ENCODE measurements at places on chromosomes 11 and 22.
A peak's percentile ranks its signal among the peaks of the same experiment; 100 is the strongest.

DNA sequence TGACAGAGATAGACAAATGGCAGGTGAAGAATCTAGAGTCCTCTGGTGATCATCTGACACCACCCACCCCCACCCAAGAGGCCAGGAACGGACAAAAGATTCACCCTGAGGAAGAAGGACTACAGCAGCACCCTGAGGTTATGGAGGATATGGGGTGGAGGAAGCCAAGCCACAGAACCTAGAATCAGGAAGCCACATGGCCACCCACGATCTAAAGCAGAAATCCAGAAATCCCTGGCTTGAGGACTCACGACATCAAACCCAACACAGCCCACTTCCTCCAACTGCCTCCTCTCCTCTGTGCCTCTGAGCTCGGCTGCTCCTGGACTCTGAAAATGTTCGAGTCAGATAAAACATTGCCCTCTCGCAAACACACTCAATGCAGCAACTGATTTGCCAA, 364.3 kb downstream of the SHANK2 start:
- DNase-seq: no peak

DNA sequence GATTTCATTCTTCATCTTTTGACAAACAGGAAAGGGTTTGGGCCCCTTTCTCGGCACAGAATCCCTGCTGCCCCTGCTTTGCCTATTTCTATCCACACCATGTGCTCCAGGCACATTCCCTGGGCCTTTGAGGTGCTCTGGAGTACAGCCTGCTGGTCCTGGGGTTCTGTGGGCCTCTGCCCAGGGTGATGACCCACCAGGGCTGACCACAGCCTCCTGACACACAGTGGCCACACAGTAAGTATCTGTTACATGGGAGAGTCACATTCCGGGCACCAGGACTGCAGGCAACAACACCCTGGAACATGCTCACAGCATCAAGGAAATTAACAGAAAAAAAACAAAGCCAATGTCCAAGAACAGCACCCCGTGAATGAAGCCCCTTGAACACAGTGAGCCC, 39.1 kb downstream of the SCUBE2 start:
- no peak for DNase-seq

DNA sequence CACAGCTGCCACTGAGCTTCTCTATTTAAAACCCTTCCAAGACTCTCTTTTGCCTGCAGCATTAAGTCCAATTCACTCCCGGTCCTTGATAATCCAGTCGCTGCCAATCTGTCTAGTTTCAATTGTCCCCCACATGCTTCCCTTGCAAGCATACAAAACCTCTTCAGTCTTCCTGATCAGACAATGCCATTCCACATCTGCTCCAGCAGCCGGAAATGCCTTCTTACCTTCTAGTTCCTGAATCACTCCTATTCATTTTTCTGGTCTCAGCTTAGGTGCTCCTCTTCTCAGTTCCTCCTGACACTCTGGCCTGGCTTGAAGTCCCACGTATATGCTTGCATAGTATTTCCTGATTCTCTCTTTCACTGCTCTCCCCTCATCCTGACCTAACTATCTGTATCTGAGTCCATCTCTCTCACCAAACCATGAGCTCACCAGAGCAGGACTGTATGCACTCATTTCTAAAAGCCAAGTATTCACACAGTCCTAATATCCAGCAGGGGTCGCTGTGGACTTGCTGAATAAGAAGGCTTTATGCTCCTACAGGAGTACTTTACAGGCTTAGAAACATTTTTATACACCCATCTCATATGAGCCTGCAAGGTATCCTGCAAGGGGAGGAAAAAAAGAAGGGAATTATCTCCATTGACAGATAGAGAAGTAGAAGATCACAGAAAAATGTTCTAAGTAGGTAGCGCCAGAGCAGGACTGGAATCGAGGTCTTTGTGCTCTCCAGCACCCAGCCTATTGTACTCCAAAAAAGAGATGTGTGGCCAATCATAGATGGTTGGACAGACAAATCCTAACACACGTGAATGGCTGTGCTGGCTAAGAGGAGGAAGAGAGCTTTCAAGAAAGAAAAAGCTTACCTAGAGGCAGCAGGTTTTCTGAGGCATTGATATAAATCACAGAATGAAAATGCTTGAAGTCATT, 19.2 kb downstream of the XRRA1 start:
- DNase-seq: peak; percentile 69

- no peak for DNase-seq
Measured at GRCh38 chr11:67027943-67028542, 5.1 kb downstream of the SYT12 start.

DNA sequence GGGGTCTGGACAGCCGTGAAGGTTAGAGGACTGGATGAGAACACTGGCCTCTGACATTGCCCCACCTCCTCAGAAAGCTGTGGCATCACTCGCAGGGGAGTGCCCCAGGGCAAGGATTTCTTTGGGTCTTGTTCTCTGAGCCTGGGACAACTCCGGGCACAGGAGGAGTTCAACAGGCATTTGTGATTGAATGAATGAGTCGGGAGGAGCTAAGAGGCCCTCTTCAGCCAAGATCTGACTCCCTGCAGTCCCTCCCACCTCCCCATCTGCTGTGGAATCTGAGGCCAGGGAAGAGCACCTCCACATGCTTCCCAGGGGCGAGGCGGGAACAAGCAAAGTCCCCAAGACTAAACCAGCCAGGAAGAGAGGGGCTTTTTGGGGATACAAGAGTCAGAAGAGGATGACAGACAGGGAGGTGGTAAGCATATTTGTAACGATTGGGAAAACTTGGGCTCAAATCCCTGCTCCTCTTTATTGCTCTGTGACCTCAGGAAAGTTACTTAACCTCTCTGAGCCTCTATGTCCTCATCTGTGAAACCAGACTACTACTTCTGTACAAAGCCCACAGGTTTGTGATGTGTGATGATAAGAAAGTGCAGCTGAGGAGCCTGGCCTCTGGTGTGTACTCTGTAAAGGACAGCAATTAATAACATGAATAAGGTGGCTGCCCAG, 6.4 kb downstream of the TP53I11 start:
- DNase-seq: no peak

DNA sequence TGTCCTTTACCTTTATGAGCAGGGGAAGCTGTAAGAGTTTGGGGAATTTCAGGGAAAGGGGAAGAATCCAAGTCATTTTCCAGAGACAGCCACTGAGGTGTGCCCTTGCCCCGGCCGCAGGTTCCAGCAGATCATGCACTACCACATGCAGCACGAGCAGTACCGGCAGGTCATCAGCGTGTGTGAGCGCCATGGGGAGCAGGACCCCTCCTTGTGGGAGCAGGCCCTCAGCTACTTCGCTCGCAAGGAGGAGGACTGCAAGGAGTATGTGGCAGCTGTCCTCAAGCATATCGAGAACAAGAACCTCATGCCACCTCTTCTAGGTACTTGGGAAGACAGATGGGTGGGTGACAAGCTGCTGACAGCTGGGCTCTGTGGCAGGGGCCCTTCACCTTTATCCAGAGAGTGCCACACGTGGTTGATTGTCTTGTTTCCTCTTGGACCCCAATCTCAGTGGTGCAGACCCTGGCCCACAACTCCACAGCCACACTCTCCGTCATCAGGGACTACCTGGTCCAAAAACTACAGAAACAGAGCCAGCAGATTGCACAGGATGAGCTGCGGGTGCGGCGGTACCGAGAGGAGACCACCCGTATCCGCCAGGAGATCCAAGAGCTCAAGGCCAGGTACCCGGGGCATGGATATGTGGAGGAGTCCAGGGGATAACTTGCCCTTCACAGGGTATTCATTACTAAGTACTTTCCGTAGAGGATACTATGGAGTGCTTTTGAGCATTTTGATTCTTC, 5.8 kb upstream of the HMBS start:
- no peak for DNase-seq

DNA sequence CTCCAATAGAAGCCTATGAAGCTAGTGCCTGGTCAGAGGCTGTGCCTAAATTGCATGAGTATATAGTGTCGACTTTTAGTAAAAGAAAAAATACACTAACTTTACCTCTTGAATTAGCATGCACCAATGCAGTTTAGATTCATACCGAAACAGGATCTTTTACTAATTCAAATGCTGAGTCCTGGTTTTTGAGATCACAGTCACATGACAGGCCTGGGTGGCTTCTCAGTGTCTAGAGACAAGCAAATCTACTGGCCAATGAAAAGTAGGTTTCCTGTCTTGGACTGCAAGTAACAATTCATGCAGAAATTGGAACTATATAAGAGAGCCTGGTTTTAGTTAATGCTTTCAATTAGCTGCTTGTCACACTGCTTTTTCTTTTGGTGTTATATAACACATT, 7.2 kb downstream of the ARHGEF12 start:
- no peak for DNase-seq

GRCh38 chr22:43848366-43849171, 13.7 kb downstream of the SULT4A1 start:
- DNase-seq: no peak

DNA sequence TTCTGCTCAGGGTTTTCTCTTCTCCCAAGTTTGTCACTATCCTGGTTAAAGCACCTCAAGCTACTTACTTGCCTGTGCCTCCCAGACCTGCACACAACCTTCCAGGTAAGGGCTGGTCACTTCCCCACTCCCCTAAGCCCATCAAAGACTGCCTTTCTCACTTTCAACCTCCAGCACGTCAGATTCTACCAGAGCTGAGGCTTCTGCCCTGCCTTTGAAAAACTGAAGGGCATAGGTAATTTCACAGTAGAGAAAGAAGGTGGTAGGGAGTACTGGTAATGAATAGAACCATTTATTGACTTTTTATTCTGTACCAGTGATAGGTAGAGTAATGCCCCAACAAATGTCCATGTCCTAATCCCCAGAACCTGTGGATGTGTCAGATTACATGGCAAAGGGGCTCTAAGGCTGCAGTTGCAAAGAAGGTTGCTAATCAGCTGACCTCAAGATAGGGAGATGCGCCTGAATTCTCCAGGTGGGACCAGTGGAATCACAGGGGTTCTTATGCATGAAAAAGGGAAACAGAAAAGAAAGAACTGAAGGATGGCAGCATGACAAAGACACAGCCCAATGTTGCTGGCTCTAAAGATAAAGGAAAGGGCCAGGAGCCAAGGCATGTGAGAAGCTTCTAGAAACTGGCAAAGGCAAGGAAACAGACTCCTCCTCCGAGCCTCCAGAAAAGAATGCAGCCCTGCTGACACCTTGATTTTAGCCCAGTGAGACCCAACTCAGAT, 89.0 kb downstream of the SLC1A2 start:
- no peak for DNase-seq

DNA sequence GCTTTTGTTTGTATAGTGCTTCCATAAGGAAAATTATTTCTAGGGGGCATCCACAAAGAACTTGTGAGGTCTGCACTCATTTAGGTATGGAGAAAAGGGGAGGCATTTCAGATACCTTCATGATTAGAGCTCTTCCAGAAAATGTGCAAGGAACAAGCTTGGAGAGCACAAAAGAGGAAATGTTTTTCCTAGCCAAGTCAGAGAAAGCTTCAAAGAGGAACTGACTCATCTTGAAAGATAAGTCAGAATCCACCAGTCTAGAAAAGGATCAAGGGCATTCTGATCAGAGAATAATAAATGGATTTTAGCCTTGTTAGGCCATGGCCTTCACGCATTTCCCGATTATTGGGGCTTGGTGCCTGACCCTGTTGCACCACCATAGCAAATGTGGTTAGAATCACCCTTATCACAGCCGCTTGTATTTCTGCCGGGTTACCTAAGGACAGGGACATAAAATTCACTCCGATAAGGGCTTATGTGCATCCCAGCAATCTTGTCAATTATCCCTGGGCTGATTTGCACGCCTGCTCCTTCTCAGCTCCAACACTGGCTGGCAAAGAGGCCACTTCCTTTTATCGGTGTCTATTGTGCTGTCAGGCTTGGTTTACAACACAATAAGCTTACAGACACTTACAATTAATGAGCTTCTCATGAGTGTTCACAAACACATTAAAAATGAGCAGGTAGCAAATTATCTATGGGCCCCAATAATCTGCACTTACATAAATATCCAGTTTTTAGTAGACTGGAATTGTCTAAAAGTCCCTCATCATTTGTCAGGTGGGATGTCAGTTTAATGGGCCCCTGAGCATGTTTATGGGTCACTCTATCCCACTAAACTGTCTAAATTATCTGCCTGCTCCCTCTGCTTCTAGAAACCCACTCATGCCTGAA, 613.5 kb downstream of the SOX6 start:
- no peak for DNase-seq

DNA sequence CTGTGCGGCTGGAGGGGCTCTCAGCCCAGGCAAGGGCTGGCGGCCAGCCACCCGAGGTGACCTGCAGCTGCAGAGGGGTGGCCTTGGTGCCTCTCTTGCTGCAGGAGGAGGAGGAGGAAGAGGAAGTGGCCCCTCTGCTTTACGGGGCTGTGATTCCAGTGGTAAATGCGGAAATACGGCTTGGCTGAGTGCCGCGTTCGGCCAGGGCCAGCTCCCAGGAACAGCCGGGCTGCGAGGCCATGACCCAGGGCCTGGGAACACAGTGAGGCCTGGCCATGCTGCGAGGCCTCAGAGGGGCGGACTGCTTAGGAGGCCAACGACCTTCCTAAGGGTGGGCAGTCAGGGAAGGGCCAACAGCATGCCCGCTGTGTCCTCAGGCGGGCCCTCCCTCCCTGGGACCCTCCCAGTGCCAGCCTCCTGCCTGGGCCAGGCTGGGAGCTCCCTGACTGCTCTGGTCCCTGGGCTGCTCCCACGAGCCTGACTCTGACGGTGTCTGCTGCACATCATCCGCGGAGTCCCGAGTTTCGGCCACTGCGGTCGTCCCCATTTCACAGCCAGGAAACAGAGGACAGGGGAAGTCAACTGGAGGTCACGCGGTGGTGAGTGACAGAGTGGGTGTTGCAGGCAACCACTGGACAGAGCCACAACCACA, 20.8 kb upstream of the PPARA start:
- DNase-seq: no peak

DNA sequence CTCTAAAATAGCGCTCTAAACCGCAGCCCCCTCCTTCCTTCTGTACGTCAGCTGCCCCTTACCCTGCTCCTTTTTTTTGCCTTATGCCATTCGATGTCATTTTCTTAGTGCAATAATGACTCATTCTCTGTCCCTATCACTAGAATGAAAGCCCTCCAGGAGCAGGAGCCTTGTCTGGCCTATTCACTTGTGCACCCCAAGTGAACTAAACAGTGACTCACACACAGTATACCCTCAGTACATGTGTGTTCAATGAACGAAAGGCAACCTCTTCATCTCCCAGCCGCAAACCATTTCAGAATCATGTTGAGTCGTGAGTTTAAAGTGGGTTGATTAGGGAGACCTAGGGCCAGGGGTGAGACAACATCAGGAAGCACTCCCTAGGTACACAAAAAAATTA, 50.7 kb upstream of the SPATA19 start:
- DNase-seq: no peak

DNA sequence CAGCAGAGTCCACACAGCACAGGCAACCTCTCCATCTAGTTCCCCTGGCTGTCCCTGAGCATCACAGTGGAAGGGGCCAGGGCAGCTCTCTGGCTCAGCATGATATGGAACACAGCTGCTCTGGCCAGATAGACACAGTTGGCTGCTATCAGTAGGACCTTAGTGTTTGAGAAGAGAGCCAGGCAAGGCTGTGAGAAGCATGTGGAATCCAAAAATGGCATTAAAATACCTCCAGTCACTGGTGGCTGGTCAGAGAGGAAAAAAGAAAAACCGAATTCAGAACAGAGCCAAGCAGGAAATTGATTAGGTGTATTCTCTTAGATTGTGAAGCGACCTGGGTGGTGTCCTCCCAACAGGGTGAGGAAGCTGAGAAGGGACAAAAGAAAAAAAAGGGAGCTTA, 27.9 kb downstream of the SERPINH1 start:
- no peak for DNase-seq

GRCh38 chr11:9739123-9739900, 75.4 kb downstream of the SWAP70 start:
- no peak for DNase-seq
